Naive thymus-derived CD8-positive, alpha-beta T cell (primary cell): ENCODE measurements at places on chromosomes 6 and 20.

DNA sequence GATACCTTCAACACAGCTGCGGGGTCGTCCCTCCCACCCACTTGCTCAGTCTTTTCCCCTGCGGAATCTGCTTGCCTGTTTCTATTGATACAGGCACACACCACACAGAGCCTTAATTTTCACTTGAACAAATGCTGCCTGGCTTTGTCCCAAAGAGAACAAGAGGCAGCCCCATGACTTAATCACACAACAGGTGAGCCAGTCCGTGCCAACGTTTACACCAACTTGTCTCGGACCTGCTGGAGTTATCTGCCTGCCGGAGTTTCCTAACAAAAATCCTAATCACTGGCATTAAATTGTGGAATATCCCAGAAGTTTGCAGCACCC, 186.8 kb upstream of the RREB1 start:
- DNase-seq = no peak

- DNase-seq = no peak
These were observed 187.9 kb downstream of the TTLL2 start for GRCh38 chr6:167512696-167513375.

DNA sequence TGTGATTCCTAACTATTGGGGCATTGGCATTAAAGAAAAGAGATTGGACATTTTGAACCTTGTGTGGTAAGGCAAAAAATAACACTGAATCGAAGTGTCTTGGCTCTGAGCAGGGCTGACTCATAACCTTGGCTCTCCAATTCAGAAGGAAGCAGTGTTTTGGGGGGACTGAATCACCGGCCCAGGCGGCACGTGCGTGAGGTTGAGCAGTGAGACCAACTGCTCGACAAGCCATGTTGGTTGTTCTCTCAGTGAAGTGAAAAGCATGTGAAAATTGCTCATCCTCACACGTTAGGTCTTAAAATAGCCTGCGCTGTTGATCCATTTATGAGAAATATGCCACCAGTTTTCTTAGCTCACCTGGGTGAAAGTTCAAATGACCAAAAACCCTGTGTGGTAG, 137.8 kb upstream of the SPACA1 start:
- DNase-seq = no peak

DNA sequence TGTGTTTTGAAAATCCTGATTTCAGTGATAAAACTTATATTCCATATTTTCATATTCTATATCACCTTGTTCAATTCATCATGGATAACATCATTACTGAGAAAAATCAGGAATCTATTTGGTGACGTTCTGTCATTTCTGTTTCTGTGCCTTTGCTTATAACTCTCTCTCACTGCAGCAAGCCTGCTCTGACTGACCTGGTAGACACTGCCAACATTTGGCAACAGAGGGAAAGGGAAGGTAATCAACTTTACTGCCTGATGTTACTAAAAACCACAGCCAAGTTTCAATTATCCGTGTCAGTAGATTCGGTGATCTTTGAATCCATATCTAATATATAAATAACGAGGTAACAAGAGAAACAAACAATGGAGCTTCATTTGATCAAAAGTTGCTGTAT, 501.9 kb downstream of the LMBRD1 start:
- DNase-seq = no peak

- peak; percentile 57 for DNase-seq
These were observed 18.3 kb downstream of the HMGN4 start for GRCh38 chr6:26556263-26557070.

DNA sequence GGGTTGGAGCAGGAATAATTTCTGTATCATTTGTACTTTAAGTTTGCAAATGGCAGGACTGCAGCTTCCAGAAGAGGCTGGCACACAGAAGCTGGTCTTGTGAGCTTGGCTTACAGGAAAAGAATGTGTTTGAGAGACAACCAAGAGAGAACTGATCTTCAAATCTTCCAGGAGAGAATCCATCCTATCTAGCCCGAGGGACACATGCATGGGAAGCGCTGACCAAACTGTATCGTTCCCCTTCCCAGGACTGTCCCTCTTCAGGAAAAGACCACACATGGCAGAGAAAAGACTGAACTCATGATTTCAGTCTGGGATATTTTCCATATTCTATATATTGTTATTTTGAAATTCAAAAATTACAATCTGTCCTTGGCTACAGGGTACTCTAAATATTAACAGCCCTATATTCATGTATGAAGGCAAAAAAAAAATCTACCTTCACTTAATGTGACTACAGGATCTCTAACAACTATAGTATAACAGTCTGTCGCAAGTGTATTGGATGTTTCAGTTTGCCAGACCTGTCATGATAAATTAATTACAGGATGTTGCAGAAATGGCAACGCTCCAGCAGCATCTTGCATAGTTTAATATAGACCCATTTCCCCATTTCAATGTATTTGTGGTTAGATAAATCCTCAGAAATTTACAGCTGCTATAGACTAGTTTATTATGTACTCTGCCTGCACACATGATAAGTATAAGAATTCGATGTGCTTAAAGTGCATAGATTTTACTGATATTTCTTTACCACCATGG, 99.4 kb downstream of the MYB start:
- no peak for DNase-seq
